MCF 10A (cell line): ENCODE measurements at places on chromosomes 3 and 15.
A peak's percentile ranks its signal among the peaks of the same experiment; 100 is the strongest.

DNA sequence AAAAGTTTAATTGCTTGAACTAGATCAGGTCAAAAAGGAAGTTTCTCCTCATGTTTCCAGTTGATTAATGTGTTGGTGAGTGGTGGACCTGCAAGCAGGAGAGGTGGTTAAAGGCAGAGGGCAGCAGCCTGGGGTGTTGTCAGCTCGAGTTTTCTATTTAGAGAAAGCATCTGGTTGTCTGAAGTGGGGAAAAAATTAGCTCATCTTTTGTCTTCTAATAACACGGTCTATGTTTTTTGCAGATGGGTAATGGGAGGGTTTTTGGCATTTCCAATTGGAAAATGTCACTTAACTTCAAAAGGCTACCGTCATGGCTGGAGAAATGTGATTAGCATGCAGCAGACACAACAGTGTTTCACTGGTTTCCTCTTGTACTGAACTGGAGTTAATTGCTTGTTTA is 122.6 kb downstream of the ITPR1 start:
- H3K27ac ChIP-seq, result no peak overlapping the region
- no peak for DNase-seq
- H3K4me3 ChIP-seq, result no peak overlapping the region
- H3K4me1 ChIP-seq, result no peaks in the 10 kb centered on the region

DNA sequence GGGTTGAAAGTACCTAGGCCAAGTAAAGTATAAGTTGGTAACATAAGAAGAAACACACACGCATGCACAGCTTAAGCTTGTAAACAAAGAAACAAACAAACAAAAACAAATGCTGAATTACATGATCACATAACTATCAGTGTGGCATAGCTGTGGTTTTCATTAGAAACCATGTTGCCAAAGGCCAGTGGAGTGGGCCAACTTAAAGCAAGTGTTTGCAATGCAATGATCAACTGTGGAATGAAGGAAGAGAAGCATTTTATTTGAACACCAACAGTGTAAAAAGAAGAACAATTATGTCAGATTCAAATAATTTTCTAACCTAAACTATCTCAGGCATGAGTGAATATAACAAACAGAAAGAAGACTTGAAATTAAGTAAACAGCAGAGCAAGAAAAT is 199.4 kb upstream of the STRIT1 start:
- H3K4me1 ChIP-seq, result peaks cover 2% of the 10 kb centered on the region
- no peak overlapping the region for H3K4me3 ChIP-seq
- no peak overlapping the region for H3K27ac ChIP-seq
- no peaks in the 10 kb centered on the region for H3K36me3 ChIP-seq

DNA sequence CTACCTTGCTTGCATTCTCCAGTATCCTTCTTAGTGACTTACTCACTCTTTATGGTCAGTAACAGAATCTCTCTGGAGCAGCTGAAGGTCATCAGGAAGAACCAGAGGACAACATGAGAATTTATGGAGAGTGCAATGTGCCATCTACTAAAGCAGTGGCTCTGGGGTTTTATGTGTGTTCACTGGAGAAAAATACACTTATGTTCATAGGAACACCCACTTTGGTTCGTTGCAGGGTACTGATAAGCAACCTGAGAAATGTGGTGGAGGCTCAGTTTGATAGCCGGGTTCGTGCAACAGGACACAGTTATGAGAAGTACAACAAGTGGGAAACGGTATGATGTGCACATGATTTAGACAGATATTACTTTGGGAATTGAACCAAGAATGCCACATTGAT is 12.8 kb downstream of the CPB1 start:
- H3K27me3 ChIP-seq, result peaks cover 59% of the 10 kb centered on the region
- H3K27ac ChIP-seq, result no peak overlapping the region
- DNase-seq, result no peak
- H3K36me3 ChIP-seq, result no peaks in the 10 kb centered on the region

- peak overlapping the region; percentile 73 for H3K4me3 ChIP-seq
- DNase-seq, result no peak
- H3K36me3 ChIP-seq, result peaks cover 14% of the 10 kb centered on the region
- H3K27me3 ChIP-seq, result no peaks in the 10 kb centered on the region
These were observed 850 bp downstream of the SUCLG2 start for GRCh38 chr3:67653425-67654098.

DNA sequence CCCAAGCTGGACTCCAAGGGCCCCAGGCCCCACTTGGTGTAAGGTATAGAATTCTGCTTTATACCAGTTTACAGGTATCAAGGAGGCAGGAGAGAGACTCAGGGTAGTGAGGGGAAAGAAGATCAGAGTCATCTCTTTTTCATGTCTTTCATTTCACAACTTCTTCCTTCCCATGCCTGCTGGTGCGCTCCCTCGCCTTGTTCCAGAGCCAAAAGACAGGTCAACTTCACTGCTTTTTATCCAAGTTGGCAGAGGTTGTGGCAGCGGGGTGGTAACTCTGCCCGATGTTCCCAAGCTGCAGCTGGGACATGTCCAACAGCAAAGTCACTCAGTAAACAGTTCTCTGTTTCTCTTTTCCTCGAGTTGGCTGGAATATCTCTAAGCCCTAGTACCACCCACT is 86.3 kb upstream of the TCF12 start:
- H3K36me3 ChIP-seq, result no peaks in the 10 kb centered on the region
- peak; percentile 72 for DNase-seq
- H3K4me3 ChIP-seq, result no peak overlapping the region
- peaks cover 7% of the 10 kb centered on the region for H3K4me1 ChIP-seq

GRCh38 chr3:110495201-110495927 is 576.3 kb upstream of the NECTIN3 start:
- H3K4me3 ChIP-seq, result no peak overlapping the region
- H3K27ac ChIP-seq, result no peak overlapping the region
- H3K4me1 ChIP-seq, result no peaks in the 10 kb centered on the region
- DNase-seq, result no peak
- H3K36me3 ChIP-seq, result no peaks in the 10 kb centered on the region
- H3K27me3 ChIP-seq, result no peaks in the 10 kb centered on the region

DNA sequence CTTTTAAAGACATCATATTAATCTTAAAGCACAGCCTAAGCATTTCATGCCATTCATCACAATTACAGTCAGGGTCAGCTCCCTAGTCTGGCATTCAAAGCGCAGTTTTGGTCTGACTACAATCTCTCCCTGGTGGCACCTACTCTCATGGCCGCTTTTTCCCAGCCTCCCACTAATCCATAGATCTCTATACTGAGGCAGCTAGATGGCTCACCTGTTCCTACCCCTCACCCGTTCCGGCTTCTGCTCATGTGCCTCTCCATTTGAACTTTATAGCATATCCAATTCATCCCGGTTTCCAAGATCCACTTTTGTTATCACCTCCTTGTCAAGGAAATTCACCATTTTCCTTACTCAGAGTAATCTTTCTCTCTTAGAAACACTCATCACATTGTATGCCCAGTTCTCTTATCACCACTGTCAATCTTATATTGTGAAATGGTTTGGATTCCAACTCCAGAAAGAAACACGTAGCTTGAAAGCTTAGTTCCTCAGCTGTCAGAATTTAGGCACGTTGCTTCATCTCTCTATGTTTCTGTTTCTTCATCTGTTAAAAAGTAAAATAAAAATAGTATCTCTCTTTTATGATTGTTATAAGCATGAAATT is 220.0 kb upstream of the UBE2E2 start:
- peaks cover 7% of the 10 kb centered on the region for H3K4me1 ChIP-seq
- H3K4me3 ChIP-seq, result no peak overlapping the region
- H3K36me3 ChIP-seq, result no peaks in the 10 kb centered on the region
- peak; percentile 17 for DNase-seq
- H3K27ac ChIP-seq, result no peak overlapping the region

DNA sequence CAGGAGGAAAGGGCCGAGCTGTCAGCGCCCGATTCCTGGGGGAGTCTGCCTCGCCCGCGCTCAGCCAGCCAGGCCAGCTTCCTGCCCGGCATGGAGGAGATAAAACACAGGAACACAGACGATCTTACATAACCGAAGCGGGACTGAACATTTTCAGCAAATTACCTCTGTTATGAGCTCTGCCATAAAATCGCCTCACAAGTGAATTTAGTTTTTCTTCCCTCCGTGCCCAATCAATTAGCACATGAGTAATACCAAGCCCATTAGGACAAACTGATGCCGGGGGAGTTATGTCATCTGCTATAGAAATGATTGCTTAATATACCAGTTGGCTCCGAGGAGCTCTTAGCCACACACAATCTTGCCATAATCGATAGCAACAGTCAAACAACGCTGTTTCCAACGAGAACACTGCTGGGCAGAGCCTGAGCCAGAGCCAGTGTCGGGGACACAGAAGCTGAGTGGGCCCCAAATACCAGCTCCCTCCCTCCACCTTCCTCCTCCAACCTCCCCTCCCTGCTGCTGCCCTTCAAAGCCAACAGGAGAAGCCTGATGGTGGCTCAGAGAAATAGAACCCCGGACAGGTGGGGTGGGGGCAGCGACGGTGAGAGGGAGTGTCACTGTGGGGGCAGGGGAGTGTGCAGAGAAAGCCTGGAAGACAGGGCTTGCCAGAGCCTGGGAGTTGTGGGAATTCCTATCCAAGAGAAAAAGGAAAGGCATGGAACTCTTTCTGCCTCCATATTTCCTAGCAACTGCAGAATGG is 279.4 kb upstream of the TLE3 start:
- H3K27ac ChIP-seq, result no peak overlapping the region
- no peak overlapping the region for H3K4me3 ChIP-seq
- H3K27me3 ChIP-seq, result no peaks in the 10 kb centered on the region
- H3K4me1 ChIP-seq, result peaks cover 33% of the 10 kb centered on the region
- DNase-seq, result peak; percentile 61

GRCh38 chr15:42447599-42447998 is 43.3 kb downstream of the ZNF106 start:
- H3K36me3 ChIP-seq, result peaks cover 74% of the 10 kb centered on the region
- H3K27ac ChIP-seq, result no peak overlapping the region
- no peaks in the 10 kb centered on the region for H3K27me3 ChIP-seq
- DNase-seq, result no peak
- no peak overlapping the region for H3K4me3 ChIP-seq
- H3K4me1 ChIP-seq, result no peaks in the 10 kb centered on the region

DNA sequence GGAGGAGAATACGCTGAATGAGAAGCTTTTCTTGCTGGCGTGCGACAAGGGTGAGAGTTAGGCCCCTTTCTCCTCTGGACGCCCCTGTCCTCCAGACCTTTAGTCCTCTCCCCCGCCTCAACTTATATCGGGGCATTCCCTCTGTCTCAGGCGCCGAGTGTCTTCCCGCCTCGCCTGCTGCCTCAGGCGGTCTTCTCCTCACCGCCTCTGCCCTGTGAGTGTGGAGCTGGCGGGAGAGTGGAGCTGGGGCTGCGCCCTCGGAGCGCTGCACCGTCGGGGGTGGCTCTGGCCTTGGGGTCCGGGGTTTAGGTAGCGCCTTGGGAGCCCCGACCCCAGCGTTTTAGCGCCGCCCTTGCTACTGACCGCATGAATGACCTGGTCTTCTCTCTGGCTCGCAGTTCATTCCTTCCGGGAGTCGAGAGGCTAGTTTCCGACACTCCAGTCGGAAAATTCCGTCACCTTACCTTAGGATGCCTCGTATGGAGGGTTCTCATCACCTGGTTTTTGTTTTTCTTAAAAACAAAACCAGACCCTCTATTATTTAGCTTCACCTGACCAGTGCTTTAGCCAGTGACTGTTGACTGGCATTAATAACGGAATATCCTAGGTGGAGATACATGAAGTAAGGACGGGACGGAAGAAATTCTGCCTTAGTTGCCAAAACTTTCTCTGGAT is 985 bp downstream of the TRPC1 start:
- H3K27ac ChIP-seq, result peak overlapping the region; percentile 86
- DNase-seq, result peak; percentile 51
- peak overlapping the region; percentile 91 for H3K4me3 ChIP-seq
- no peaks in the 10 kb centered on the region for H3K27me3 ChIP-seq
